ENCODE measurements at places on chromosomes 3 and 15. TPM values are rescaled to one million over a fixed set of nuclear protein-coding genes. Genes with fewer than 3 reads are reported as not detected.
A peak's percentile ranks its signal among the peaks of the same experiment; 100 is the strongest.

BCL2A1 gene
- total RNA-seq = 3.8 TPM

RHOV gene
- total RNA-seq = not detected

APBA2 gene
- 0.31 TPM for total RNA-seq

FOXL2 gene
- total RNA-seq = not detected

DNA sequence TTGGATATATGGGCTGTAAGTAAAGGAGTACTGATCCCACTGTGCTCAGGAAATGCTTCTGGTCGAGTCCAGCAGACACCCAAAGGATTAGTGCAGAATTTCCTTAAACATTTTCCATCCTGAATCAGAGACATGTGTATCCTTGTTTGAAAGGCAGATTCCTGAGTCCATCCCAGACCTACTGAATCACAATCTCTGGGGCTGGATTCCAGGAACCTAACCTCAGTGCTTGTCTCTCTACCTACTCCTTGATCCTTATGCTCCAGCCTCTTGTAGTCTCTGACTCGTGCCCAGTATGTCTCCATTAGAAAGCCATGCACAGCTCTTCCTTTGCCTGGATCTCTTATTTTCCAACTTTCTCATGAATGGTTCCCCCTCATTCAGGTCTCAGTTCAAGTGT is 585.8 kb downstream of the NLGN1 start:
- no peak overlapping the region for H3K27ac ChIP-seq
- no peak for DNase-seq
- no peaks in the 10 kb centered on the region for H3K36me3 ChIP-seq
- no peaks in the 10 kb centered on the region for H3K4me1 ChIP-seq
- H3K27me3 ChIP-seq = no peaks in the 10 kb centered on the region

DNA sequence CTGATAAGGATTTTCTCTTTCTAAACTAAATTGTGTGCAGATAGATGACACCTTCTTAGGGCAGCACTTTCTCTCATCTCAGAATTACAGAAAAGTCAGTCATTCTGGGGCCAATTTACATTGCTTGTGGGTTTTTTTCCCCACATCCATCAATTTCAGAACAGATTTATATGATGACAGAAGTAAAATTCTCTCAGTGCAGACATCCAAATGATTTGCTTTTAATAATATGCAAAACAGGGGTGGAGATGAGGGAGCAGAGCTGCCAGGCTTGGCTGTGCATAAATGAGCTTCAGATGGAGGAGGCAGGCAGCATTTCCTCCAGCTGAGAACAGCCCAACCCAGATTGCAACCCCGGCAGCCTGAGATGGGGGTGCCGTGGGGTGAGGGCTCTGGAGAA is 44.0 kb downstream of the EDEM1 start:
- H3K36me3 ChIP-seq = no peaks in the 10 kb centered on the region
- no peaks in the 10 kb centered on the region for H3K4me1 ChIP-seq

DNA sequence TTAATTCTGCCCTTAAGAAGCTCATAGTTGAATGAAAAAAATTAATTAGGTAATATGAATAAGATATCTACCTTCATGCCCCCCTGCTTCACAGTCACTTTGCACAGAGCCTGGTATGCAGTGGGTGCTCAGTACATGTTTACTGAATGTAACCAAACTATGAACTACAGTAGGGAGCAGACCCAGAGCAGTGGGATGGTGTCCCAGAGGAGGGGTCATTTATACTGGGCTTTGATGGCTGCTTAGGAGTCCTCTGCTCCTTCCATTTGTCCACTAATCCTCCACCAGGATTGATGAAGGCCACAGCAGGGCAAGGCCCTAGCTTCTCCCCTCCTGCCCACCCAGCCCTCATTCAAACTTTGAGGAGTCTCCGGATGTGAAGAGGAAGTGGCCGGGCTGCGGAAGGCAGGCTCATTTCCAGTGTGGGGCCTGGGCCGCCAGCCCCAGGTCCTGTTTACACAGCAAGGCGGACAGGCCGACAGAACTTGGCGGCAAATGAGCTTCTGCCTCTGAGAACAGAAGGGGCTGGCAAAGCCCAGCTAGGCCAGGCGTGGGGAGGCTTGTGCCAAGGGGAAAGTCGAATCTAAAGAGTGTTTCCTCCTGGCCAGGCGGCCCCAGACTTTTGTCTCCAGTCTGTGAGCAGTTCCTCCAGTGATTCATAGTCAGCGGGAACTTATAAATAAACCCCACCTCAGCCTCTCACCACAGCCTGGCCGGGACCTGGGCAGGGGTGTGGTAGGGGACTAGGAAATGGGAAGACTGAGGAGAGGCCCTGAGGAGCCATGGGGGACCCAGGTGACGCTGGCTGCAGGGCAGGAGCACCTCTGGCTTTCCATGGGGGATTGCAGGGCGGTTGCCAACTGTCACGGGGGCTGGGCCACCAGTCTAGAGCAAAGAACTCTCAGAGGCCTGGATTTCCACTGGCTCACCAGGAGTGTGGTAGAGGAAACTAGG is 51.6 kb upstream of the LCTL start:
- H3K27me3 ChIP-seq = peaks cover 11% of the 10 kb centered on the region
- H3K27ac ChIP-seq = peak overlapping the region; percentile 40
- peak; percentile 14 for DNase-seq
- no peaks in the 10 kb centered on the region for H3K36me3 ChIP-seq
